Left renal pelvis (tissue), 4 donors: ENCODE measurements at places on chromosomes 5 and 9.

DNA sequence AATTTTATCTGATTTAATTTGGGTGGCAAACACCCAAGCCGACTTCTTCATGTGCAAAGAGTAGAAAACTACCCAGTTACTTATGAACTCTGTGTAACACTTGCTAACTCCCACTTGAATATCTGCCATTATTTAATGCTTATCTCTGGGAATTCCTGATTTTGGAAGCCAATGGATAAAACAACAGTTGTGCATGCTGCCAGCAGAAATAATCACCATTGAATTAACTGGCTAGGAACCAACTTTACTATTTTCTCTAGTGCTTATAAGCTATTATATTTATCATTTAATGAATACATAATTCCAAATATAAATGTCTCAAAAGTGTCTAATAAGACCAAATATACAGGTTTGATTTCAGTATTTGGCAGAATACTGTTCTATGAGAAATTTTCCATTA lies 85.7 kb downstream of the IZUMO3 start:
- no peak for DNase-seq

DNA sequence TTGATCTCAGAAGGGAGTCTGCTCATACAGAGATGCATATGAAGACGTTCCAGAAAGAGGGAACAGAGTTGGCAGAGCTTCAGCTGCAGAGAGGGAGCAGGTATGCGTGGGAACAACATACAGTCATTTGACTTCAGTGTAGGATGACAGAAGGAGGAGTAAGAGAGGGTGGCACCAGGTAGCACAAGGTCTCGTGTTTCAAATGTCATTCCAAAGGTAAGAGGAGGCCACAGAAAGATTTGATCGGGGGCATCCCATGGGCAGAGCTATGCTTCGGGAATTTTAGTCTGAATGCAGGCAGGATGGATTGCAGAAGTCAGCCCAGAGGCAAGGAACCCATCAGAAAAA lies 367.1 kb downstream of the CDK5RAP2 start:
- DNase-seq, result no peak

- no peak for DNase-seq
These were observed 103.3 kb downstream of the SREK1 start for GRCh38 chr5:66247176-66247960.

- no peak for DNase-seq
These were observed 129.5 kb upstream of the FSTL4 start for GRCh38 chr5:133741818-133742355.

GRCh38 chr5:45089870-45090269 lies 281.1 kb downstream of the MRPS30 start:
- DNase-seq, result no peak

GRCh38 chr5:32031089-32031488 lies 143.0 kb downstream of the GOLPH3 start:
- DNase-seq, result no peak

DNA sequence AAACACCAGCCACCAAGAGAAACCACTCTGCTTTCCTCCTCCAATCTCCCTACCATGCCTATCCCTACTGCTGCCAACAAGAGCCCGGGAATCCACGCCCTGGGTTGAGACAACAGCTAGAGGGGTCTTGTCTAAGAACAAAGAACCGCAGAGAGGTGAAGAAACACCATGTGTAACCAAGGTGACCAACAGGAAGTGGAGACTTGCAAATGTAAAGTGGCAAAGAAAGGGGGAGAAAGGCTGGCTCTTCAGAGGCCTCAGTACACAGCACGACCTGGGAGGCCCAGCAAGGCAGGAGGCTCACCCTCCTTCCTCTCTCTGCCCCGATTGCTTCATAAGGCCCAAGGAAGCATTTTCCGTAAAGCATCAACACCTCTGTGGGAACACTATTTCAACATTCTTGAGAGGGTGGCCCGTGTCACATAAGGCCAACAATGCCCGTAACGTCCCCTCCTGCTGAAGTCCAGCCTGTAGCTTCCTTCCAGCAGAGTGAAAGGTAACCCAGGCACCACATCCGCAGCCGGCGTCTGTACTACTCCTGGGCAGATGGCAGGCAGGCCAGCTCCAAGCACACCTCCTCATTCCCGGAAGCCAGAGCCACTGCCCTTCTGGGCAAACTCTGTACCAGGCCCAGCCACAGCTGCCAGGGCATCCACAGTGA lies 18.3 kb downstream of the CCNJL start:
- no peak for DNase-seq

- DNase-seq, result no peak
These were observed 378.4 kb upstream of the IRX4 start for GRCh38 chr5:2261004-2261703.

- no peak for DNase-seq
These were observed 124.4 kb downstream of the RFK start for GRCh38 chr9:76269789-76270188.

DNA sequence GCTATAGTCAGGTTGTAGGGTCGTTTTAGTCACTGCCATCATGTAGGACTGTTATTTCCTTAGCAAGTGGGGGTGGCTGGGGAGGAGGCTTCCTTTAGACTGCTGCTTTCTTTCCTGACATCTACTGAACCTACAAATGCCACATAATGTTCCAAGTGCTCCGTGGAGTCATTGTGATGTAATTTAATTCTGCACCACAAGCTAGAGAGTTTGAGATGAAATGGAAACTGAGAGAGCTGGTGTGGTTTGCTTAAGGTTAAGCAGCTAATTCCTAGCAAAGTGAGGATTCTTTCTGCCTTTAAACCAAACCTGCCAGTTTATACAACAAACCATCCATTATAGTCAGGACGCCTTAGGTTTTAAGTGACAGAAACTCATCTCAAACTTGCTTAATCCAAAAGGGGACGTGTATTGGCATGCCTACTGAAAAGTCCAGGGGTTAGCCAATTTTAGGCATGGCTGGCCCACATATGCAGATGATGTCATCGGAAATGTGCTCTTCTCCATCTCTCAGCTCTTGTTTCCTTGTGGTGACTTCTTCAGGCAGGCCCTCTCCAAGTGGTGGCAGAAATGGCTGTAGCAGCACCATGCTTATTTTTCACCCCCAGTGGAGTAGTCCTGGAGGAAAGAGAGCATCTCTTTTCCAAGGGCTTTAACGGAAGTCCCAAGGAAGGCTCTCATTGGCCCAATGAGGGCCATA lies 30.5 kb downstream of the ZNF618 start:
- DNase-seq, result no peak

GRCh38 chr5:34484216-34484920 lies 171.8 kb upstream of the RAI14 start:
- DNase-seq, result no peak

DNA sequence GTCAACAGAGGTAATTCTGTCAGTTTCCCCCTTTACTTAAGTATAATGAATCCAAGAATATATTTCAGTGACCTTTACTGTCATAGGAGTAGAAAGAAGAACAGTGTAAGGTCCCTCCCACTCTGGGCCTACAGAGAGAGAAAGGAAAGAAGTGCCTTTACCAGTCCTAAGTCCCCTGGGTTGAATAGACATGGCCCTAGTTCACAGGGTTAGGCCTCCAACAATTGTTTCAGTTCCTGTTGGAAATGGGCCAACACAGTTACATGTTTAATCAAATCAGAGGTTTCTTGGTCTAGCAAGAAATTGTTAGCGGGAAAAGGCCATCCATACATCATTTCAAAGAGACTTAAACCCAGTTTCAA lies 605.6 kb downstream of the MTRR start:
- DNase-seq, result no peak

DNA sequence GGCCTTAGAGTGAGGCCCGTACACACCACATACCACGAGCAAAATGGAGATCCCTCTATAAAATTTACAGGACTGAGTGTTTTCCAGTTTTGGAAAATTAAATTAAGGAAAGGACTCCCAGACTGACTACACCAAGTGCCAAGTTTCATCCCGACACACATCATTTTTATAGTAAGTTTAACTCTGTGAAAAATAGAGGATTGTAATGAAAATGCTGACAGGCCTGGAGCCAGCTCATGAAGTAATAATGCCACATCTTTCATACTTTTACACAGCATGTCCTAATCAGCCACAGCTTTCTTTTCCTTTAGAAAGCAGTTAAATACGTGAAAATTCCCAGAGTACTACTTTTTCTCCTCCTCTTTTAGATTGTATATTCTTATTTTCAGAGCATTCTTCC lies 169.2 kb downstream of the SAXO1 start:
- no peak for DNase-seq

- DNase-seq, result no peak
These were observed 558.7 kb downstream of the ACTL7B start for GRCh38 chr9:108297073-108297472.

- DNase-seq, result no peak
These were observed 51.1 kb downstream of the RASGEF1C start for GRCh38 chr5:180157866-180158265.

DNA sequence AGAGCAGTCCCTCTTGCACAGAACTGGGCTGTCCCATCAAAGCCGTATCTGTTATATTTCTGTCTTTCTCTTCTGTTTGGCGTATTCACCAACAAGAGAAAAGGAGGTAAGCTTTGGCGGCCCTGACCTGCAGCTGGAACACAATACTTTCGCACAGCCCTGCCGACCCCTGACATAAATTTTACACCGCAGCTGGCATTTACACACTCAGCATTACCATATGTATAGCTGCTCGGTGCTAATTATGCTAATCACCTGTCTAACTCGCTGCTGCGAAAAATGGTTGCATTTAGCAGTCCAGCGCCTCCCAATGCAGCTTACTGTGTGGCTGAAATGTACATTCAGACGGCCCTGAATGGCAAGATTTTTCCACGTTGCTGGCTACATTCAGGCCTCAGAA lies 20.8 kb downstream of the PTCH1 start:
- no peak for DNase-seq

DNA sequence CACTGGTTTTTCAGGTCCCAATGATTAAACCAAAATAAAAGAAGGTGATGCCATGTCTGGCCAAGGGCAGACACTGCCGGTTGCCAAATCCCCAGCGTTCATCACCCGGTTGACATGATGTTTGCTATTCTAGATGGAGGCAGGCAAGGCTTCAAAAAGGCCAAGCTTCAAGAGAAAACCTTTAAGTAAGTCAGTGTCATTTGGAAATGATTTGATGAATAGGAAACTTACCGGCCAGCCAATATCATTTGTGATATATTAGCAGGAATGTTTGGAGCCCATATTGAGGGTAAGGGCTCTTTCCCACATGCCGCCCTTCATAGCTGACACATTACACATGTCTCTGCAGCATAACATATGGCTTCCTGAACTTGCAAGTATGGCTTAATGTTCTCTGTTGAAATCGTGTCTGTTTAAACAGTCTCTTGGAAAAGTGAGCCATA lies 89.5 kb upstream of the TTC23L start:
- no peak for DNase-seq

- DNase-seq, result no peak
These were observed 1822.2 kb downstream of the MAT2B start for GRCh38 chr5:165327631-165328030.

DNA sequence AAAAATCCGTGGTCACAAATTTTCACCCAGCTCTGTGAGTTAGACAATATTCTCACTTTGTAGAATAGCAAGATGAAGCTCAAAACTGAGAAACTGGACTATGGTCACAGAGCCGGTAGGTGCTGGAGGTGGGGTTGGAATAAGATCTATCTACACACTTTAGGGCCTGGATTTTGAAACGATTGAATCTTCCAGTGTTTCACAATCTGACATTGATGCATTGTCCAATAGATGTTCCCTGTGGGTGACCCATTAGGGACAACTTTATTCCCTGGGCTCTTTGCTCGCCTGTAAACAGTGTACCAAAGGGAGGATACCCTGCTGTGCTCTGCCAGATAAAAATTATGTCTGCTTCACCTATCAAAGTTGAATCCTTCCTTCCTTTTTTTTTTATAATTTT lies 145.4 kb upstream of the MPDZ start:
- no peak for DNase-seq

- DNase-seq, result no peak
These were observed 1.9 kb downstream of the DPM2 start for GRCh38 chr9:127935765-127936221.

GRCh38 chr5:38710627-38711026 lies 135.2 kb upstream of the OSMR start:
- DNase-seq, result no peak

- no peak for DNase-seq
These were observed 265.9 kb downstream of the ICE1 start for GRCh38 chr5:5688194-5688924.

- DNase-seq, result no peak
These were observed 402.7 kb upstream of the TNC start for GRCh38 chr9:115520646-115521045.

- no peak for DNase-seq
These were observed 73.3 kb downstream of the SNX18 start for GRCh38 chr5:54590824-54591223.

GRCh38 chr5:138528208-138528607 lies 14.8 kb downstream of the ETF1 start:
- no peak for DNase-seq

DNA sequence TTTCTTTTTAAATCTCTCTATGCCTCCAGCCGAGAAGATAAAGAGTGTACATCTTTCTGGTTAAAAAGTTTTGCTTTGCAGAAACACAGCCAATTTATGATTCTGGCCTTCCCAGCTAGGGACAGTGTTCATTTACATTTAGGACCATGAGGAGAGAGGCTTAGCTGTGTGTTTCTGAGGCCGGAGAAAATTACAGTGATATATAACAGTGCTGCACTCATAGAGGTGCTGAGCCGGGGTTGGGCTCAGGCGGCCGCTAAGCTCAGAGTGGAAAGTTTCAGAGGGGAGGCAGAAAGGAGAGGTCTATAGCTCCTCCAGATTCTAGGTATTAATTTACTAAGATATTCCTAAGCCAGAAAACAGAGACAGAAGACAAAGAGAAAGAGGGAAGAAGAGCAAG lies 37.0 kb upstream of the LCP2 start:
- DNase-seq, result no peak

- DNase-seq, result no peak
These were observed at the start of gene SLC25A48 for GRCh38 chr5:135834639-135835529. Gene SLC25A48 (plus strand): TSS chr5:135834663. CDS start chr5:135834848, 185 bp downstream.

GRCh38 chr9:110579862-110580219 lies 300 bp upstream of the SVEP1 start:
- no peak for DNase-seq

- no peak for DNase-seq
These were observed 5.6 kb downstream of the CDX1 start for GRCh38 chr5:150172145-150172544.
